Heart left ventricle (tissue), 16 donors: ENCODE measurements at places on chromosomes 7 and 10. TPM values are rescaled to one million over a fixed set of nuclear protein-coding genes. Genes with fewer than 3 reads are reported as not detected.

The H2BK1 gene
- polyA plus RNA-seq, result not detected

The FAM25G gene
- polyA plus RNA-seq, result not detected

The ATOH7 gene
- not detected for polyA plus RNA-seq

The C7orf33 gene
- polyA plus RNA-seq, result not detected

The PDK4 gene
- polyA plus RNA-seq, result 116 TPM

DNA sequence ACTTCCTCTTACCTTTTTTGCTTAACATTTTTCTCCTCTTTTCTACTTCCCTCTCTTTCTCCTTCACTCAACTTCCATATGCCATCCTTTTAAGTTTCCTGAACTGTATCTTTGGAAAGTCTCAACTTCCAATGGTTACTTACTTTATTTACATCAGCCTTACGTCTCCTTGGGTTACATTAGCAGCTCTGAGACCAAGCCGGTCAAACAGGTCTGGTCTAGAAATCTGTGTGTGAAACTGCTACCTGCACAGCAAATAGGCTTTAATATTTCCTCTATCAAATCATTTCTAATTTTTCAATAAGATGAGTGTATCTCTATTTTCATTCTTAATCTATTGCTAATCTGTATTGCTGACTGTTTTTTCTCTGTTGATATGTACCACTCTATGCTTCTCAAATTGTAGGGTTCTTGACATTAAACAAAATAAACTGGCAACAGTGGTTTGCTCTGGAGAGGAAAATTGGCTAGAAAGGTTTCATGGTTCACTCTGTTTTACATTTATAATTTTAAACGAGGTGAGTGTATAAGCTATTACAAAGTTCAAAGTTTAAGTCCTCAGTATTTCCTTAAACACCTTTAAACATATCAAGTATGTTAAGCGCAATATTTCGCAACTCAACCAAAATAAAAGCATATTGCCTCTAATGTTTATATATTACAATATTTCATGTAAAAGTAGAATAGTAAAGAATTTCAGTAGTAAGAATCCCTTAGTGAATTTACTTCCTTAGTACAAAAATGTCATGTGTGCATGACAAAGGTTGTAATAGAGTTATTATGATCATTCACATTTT lies 3.6 kb upstream of the SEMA3C start:
- no peak for DNase-seq

- DNase-seq, result no peak
Measured at GRCh38 chr7:92685136-92686042, 95.2 kb upstream of the FAM133B start.

- DNase-seq, result no peak
Measured at GRCh38 chr7:143384148-143384547, 3.0 kb downstream of the ZYX start.

- no peak for DNase-seq
Measured at GRCh38 chr7:142323706-142324105, 65.8 kb upstream of the PRSS58 start.

GRCh38 chr10:123570898-123571515 lies 95.1 kb upstream of the GPR26 start:
- no peak for DNase-seq
